ENCODE measurements at places on chromosomes 12 and 14. TPM values are rescaled to one million over a fixed set of nuclear protein-coding genes. Genes with fewer than 3 reads are reported as not detected.

The REC8 gene
- total RNA-seq: 1.1 TPM

The ADAM20 gene
- 0.12 TPM for total RNA-seq

The RPGRIP1 gene
- 0.12 TPM for total RNA-seq

- DNase-seq: no peak
These were observed 26.8 kb downstream of the GNPTAB start for GRCh38 chr12:101803978-101804377.

DNA sequence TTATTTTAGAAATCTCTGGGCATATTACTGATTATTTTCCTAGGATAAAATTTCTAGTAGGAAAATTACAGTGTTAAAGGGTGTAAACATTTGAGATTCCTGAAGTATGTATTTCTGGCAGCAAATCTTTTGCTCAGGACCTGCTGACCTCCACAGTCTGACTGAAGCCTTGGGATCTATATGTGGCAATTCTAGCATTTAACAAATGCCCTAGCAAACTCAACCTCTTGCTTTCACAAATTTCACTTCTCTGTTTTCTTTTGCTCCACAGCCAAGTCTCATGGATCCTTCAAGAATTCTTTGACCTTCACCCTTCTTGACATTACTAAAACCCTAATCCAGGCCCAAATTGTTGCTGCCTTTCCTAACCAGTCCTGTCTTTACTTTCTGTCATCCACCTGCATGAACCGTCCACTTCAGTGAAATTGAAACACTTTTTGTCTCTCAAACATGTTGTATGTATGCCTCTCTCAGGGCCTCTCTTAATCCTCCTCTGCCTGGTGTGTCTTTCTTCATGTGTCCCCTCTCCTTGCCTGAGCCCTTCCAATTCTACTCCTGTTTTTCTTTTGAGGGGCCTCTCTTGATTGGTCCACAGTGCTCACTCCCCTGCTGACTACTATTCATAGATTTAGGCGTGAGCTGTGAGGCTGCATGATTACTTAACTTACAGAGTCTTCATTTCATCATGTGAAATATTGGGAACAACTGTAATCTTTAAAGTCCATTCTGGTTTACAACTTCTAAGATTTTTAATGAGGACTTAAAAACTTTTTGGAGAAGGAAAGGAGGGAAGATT lies 5.1 kb upstream of the DYRK4 start:
- no peak for DNase-seq

- DNase-seq: no peak
These were observed 35.9 kb upstream of the PYGL start for GRCh38 chr14:50979941-50980850.

- peak; percentile 59 for DNase-seq
These were observed 149.0 kb upstream of the PRMT8 start for GRCh38 chr12:3342051-3342450.

The ACTN1 gene
- 228 TPM for total RNA-seq

DNA sequence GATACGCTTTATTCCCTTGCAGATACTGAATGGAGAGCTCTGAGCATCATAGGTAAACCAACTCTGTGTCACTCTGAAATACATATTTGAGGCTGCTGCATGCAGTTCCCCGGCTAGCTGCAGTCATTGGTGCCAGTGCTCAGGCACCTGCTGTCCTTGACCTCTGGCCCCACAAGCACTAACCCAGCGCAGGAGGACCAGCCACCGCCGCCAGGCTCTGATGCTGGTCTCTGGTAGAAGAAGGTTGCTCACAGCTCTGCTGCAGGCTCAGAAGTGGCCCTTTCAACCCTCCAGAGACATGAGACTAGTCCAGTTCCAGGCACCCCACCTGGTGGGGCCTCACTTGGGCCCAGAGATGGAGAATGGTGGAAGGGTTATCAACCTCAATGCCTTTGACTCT lies 34.5 kb upstream of the PTPRB start:
- DNase-seq: no peak

The IL26 gene
- total RNA-seq: not detected

The TAS2R7 gene
- not detected for total RNA-seq

The RTN1 gene
- total RNA-seq: not detected

- no peak for DNase-seq
These were observed 149.0 kb upstream of the PWP1 start for GRCh38 chr12:107536613-107537012.

- DNase-seq: no peak
These were observed 7.0 kb upstream of the RABGGTA start for GRCh38 chr14:24278424-24278823.

DNA sequence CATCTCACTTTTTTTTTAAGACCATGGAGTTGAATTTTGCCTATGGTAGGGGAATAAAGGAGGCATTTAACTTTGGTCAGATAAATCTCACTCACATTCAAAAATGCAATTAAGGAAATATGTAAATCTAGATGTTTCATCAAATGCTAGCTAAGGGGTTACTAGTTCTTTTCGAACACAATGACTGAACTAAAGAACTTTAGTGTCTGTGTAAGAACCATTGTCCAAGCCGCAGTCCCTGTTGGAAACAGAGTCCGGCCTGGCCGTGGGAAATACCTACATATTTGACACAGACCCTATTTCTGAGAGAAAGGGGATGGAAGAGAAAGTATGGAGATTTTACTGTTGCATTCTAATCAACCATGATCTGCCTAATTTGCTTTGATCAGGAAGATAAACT lies 17.4 kb downstream of the LGR5 start:
- no peak for DNase-seq
